Activated CD4-positive, alpha-beta memory T cell treated with anti-CD3 and anti-CD28 coated beads, Interleukin-2, amount 10 ng/mL, durations not matched to agents 7 days and 5 days (primary cell): ENCODE measurements at places on chromosomes 6 and 20.

DNA sequence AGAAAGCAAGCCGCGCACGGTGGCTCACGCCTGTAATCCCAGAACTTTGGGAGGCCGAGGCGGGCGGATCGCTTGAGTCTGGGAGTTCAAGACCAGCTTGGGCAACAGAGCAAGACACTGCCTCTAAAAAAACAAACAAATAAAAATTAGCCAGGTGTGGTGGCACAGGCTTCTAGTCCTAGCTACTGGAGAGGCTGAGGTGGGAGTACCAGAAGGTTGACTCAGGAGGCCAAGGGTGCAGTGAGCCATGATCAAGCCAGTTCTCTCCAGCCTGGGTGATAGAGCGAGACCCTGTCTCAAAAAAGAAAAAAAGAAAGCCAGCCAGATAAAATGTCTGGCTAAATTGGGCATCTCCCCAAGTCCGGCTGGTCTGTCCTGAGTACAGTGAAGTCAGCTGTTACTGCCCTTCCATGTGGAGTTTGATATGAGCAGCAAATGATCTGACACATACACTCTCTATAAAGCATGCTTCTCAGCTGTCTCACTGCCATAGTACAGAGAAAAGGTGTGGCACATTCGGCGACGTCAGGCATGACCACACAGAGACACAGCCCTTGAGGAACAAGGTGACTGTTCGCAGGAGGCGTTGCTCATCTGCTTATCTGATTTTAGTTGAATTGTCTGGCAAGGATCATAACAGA, 13.0 kb downstream of the CD83 start:
- no peak for DNase-seq

DNA sequence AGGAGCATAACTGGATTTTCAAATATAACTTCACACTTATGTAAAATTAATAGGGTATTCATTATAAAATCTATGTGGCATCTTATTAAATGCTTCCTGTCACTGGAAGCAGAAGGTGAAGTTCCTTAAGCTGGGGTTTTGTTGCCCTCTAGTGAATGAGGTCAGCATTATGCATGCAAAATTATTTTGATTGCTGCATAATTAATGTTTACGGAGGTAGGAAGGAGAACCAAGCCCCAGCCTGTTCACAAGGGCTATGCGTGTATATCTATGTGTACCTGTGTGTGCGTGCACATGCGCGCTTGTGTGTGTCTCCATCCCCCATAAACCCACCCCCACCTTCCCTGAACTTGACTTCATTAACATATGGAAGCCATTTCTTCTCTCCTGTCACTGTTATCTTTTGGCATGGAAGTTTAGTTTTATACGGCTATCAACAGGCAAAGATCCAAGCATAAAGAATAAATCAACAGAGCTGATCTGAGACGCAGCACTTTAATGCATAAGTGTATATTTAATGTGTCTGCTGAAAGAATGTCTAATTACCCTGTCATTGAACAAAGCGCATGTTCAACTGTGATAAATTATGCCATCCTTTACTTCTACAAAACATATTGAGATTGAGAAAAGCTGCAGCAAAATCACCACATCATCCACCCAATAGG, 90.2 kb upstream of the CDH4 start:
- DNase-seq = no peak

DNA sequence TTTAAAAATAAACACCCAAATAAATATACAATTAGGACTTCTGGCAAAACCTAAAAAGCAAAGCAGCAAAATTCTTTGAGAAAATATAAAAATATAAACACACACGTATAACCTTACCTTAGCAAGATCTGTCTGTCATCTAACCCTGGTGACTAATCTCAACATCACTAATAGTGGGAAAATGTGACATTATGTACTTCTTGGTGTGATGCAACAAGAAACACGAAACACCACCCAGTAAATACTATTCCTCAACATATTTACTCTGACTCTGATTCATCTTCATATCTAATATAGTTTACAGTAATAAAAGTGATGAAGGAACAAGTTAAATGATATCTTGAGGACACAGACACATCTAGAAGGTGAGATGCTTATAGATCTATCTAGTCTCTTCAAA, 332.6 kb upstream of the MANEA start:
- no peak for DNase-seq

- no peak for DNase-seq
Measured at GRCh38 chr6:123467392-123467791, 169.4 kb downstream of the TRDN start.

GRCh38 chr20:43821795-43822194, 92.9 kb upstream of the TOX2 start:
- no peak for DNase-seq

DNA sequence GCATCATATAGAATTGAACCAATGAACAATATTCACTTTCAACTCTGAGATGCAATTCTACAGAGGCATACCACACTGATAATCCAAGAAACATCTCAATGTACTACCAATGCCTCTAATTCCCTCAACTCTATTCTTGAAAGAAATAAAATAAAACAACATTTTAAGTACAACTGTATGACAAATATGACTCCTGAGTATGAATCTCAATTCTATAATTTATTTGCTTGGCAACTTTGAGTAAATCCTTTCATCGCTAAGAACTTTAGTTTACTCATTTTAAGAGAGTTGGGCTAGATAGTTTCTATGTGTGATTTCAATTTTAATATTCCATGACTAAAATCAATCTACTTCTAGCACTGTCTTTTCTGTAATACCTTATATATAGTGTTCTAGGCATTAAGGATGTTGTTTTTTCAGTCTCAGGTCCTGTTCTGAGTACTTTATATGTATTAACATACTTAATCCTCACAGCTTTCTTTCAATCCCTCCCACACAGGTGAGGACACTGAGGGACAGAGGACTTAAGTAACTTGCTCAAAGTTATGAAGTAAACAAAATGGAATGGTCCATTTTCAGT, 33.4 kb downstream of the GOPC start:
- DNase-seq = no peak

DNA sequence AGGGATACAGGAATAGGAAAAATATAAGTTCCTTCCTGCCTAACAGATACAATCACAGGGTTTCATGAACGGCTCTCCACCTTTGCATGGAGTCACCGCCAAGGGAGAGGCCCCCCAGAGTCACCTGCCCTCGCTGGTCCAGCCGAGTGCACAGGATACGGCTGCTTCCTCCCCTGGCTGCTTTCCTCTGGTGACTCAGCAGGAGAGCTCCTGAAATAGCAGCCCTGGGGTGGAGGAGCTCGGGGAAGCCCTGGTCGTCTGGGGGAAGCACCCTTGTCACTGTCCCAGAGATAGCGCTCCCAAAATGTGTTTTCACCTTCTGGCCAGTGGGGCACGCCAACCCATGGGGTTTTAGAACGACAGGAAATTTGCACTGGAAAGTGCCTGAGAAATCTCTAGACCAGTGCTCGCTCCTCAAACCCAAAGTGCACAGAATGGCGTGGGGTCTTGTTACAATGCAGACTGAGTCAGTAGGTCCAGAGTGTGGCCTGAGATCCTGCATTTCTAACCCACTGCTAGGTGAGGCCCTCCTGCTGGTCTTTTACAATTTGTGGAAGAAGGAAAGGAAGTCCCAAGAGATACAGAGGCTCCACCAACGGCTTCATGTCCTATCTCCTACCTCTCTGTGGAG, 35.9 kb upstream of the FAM50B start:
- no peak for DNase-seq

DNA sequence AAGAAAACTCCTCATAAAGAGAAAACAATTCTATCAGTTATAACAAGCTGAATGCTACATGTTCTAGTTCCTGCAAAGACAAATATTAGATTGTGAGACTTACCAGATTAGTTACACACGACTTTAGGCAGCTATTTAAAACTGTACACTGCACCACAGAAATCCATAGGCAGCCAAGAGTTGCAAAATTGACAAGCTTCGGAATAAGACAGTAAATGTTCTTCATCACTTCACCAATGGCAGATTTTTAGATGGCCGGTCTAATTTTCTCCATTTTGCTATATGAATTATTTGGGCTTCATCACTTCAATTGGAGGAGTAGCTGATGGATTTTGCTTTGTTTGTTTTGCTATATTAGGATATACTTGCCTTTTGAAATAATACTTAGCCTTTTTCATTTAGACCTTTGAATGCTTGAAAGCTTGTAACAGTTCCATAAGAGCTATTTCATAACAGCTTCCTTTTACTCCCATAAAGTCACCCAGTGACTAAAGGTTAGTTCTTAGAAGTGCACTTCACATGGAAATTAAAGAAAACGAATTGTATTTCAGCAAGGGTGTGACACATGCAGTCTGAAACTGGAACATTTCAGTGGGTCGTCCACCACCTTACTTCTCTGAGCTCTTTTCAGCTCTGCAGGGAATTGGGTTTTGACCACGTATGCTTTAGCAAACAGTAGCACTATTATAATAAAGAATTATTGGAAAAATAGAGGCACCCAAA, at the start of gene ROS1:
Gene ROS1, minus strand, starts transcription at position 512 of the 723 bp plus-strand sequence. Its CDS starts 286 bp downstream, at position 226.
- no peak for DNase-seq

DNA sequence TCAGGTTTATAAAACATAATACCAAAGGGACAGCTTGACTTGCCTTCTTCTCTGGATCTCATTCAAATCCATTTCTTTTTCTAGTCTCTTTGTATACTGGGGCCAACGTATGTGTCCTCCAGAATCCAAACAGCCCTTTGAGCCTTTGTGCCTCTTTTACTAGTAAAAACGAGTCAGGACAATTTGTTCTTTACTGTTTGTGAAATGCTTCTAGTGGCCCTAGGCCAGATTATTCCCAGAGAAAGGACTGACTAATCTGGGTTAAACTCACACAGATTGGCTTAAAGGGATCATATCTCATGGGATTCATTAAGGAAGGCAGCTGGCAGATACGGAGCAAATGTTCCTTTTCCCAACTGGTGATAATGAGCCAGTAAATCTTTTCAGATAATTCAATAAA, 32.1 kb upstream of the MANEA start:
- DNase-seq = no peak

DNA sequence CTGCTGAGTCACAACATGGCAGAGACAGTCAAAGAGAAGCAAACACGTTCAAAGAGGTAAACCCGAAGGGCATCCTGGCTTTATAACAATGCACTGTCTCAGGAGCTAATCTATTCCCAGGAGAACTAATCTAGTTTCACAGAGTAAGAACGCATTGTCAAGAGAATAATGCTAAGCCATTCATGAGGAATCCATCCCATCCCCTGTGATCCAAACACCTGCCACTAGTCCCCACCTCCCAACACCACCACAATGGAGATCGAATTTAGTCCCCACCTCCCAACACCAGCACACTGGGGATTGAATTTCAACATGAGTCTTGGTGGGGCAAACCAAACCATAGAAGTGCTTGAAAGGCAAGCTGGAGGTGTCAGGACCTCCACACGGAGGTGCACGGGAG, 231.5 kb upstream of the ID4 start:
- DNase-seq = no peak

DNA sequence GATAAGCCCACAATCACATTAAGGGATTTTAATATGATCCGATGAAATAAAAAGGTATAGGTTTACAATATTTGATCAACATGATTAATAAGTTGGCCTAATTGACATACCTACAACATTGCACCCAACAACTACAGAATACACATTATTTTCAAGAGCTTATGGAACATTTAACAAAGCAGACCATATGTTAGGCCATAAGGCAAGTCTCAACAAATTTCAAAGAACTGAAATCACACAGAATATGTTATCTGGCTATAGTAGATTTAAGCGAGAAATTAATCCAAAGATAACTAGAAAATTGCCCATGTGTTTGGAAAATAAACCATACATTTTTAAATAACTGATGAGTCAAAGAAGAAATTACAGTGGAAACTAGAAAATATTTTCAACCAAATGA, 126.0 kb upstream of the KCNG1 start:
- no peak for DNase-seq

DNA sequence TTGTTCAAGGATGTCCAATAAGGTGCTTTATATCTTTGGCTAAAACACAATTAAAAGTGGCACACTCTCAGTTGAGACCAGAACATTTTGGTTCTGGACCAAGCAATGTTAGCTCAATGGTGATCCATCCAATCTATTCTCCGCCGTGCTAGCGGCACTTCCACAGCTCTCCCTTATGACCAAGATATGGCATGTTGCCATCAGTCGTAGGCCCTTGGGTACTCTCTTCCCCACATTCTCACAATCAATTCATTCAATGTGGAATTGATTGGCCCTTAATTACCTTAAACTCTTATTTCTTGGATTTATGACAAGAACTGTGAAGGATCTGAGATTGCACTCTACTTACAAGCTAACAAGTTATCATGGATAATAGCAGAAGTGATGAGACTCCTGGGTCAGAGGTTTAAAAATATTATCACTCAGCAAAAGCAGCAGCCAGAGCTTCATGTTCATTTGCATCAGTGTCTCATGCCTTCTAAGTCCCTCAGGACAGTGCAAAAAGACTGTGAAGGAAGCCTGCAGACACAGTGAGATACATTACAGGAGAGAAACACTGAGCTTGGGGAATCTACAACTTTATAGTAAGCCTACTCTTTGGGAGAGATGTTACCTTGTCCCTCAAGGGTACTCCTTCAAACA, 80.0 kb upstream of the ARG1 start:
- no peak for DNase-seq

GRCh38 chr6:152975204-152975915, 7.5 kb downstream of the FBXO5 start:
- DNase-seq = no peak

DNA sequence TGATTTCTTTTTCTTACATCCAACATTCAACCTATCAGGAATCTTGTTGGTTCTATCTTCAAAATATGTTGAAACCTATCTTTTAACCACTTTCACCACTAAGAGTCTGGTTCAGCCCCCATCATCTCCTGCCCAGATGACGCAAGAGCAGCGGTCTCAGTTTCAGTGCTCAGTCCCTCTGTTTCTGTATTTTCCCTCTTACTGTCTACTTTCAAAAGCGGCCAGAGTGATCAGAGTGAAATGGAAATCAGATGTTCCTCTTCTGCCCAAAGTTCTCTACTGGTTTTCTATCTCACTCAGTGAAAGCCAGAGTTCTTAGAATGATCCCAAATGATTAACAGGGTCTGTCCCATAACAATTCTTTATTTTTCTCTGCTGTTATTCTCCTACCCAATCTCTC, 147.9 kb upstream of the PDE7B start:
- DNase-seq = peak; percentile 23

GRCh38 chr6:133816171-133816570, 72.7 kb upstream of the TCF21 start:
- DNase-seq = no peak

- no peak for DNase-seq
Measured at GRCh38 chr20:44770484-44771171, 25.0 kb downstream of the KCNK15 start.

DNA sequence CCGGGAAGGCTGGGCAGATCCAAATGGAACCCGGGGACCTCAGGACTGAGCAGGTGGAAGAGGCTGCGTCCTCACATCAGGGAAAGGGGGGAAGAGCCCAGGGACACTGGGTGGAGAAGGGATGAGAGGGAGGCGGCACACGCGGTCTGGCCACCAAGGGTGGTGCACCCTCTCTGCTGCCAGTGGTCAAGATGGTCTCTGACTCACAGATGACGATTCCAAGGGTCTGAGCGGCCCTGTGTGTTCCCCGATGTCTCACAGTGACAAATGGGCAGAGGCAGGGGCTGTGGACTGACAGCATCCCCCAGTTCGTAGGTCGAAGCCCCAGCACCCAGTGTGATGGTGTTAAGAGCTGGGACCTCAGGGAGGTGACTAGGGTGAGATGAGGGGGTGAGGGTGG, 32.1 kb downstream of the SLCO4A1 start:
- no peak for DNase-seq
